ENCODE measurements at places on chromosomes 1 and 21.

- DNase-seq, result no peak
Measured at GRCh38 chr1:115838431-115839028, 2.4 kb downstream of the NHLH2 start.

DNA sequence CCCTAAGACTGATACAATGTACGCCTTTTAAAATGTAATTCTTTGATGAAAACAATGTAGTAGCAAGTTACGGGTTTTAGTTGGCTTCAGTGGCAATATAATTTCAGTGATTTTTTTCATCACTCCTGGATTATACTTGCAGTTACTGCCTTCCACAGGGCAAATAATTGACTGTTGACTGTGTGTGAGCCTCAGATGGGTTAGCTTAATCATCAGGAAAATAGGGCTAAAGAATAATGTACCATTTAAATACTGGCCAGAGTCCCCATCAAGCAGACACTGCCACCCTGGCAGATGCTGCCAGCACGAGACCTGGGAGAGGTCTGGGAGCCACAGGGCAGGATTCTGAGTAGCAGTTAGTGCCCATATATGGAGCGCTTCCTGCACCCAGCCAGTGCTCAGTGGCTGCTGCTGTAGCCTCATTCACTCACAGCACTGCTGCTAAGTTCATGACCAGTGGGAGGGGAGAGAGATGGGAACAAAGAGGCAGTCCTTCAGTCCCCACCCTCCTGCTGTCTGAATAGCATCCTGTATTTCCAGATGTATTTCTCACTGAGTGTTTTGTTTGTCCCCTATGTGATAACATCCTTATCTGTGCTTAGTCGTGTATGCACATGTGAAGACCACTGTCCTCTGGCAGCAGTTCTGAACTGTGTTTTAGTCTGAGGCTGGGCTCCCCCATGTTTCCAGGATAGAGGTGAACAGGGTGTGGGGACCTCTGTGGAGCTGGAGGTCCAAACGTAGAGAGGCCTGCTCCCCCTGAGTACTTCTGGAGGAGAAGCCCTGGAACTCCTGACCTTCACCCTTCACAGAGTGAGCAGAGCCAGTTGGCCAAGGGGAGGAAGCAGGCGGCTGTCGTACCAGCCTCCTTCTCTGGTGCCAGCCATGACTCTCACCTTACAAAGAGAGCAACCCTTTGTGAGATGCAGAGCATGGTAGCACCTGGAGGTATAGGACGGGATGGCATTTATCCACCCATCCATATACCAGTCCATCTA lies 80.4 kb downstream of the ADARB1 start:
- peak; percentile 27 for DNase-seq

- no peak for DNase-seq
Measured at GRCh38 chr21:40235528-40235927, 368.3 kb downstream of the PCP4 start.

GRCh38 chr1:185351734-185352466 lies 34.9 kb upstream of the IVNS1ABP start:
- no peak for DNase-seq

GRCh38 chr1:24952413-24952841 lies 22.4 kb upstream of the RUNX3 start:
- DNase-seq, result no peak

- DNase-seq, result no peak
Measured at GRCh38 chr1:78009836-78010235, 5.1 kb downstream of the DNAJB4 start.

DNA sequence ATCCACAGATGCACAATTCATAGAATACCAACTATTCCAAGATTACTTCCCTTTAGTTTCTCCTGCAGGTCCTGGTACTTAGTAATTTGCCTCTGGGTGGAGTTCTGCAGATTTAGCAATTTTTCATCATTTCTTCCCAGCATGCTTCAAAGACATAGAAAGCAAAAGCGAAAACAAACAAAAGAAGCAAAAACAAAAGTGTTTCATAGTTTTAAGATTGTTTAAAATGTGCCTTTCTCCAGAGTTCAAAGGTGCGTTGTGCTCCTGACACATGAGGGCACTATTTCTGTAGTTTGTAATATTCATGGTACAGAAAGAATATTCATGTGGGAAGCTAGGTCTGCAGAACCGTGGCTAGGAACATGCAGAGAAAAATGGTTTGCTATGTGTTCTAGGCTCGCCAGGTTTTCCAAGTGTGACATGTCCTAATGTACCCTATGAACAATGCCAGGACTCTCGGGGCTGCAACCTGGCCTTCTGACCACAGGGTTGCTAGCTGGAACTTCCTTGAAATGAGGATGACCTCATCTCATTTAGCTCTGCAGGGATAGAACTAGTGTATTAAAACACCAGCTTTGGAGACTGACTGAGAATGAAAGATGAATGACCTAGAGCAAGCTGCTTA lies 30.0 kb upstream of the RCSD1 start:
- peak; percentile 24 for DNase-seq

GRCh38 chr1:20010016-20010415 lies 30.6 kb upstream of the PLA2G2A start:
- no peak for DNase-seq

DNA sequence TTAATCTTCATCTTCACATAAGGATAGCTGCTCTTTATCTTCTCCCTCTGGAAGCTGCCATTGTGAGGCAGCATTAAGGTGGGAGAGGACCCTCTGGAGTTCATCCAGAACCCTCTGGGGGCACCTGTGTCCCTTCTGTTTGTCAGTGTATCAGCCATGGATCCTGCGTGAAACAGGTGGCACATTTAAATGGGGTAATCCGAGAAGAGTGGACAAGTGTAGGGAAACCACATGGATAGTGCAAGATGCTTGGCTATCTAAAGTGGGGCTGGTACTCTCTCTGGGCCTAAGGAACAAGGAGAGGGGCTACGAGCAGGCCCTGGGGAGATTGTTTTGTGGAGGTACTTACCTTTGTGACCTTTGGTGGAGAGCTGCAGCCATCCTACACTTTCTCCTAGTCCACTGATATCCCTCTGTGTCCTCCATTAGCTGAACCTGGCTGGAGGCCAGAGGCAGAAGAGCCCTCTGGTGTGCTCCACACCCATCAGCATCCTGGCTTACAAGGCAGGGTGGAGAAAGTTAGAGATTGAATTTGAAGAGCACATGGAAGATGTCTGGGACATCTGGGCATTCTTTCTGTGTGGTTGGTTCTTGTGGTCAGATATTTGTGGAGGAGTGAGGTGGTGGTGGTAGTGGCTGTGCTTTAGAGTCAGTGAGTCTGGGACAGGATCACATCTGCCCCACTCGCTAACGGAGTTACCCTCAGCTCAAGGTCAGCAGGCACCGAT lies 117.7 kb downstream of the FGGY start:
- DNase-seq, result peak; percentile 12

DNA sequence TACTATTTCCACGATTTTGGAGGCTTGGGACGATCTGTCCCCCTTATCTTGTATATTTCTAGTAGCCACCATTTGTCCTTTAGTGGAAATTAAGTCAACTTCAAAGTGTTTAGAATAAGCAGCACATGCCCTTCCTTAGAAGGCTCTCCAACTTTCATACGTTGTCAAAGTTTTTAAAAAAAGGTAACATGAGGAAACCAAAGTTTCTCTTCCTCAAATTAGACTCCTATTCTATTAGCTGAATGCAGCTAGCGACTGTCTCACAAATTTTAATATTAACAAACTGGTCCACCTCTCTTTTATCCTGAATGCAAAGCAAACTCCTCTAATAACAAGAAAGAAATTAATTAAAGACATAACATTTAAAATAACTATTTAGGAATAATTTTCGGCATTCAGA lies 6.9 kb downstream of the C1orf174 start:
- DNase-seq, result no peak

- no peak for DNase-seq
Measured at GRCh38 chr1:171422511-171422910, 62.8 kb upstream of the PRRC2C start.

- DNase-seq, result no peak
Measured at GRCh38 chr1:186300056-186300455, 75.0 kb downstream of the TPR start.

DNA sequence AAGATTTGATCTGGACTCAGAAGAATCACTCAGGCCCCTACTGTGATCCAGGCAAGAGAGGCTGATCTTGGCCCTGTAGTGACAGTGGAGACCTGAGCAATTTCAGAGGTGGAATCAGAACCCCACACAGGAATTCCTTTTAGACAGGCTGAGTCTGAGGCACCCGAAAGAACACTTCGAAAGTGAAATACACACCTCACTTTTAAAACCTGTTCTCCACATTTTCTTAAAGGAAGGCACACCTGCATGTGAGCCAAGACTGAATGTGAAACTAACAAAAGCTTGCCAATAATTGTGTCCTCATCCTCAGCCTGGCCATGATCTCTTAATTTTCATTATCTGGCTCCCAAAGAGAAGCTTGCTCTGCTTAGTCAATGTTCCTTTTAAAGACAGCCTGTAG lies 32.2 kb downstream of the SIPA1L2 start:
- no peak for DNase-seq

DNA sequence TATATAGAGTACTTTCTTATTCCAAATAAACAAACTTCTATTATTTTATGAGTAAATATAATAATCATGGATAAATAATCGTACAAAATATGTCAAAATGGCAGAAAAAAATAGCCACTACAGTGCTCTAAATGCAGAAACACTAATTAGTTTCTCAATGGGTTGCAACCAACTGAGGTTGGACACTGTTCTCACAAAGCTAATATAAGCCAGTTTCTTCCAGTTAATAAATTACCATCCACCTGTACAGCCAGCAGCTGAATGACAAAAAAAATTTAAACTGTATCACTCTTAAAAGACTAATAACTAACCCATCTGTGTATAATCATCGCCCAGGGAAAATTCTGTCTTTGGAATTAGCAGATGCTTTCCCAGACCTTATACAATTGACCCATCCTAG lies 36.9 kb downstream of the GDAP2 start:
- no peak for DNase-seq

DNA sequence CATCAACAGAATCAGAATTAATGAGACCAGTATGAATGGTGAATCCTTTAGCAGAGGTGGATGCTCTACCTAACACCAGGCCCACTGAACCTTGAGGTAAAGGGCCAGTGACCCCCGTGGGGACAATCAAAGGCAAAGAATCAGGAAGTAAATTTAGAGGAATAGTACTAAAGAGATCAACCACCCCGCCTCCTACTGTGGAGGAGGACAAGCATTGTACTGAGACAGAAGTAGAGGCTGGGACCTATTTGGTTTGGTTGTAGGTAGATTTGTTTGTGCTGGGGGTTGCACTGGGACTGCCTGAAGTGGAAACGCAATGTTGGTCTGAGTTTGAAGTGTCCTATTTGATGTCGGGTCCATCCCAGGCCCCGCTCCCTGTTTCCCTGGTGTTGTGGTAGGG lies 9.5 kb downstream of the CD48 start:
- no peak for DNase-seq

DNA sequence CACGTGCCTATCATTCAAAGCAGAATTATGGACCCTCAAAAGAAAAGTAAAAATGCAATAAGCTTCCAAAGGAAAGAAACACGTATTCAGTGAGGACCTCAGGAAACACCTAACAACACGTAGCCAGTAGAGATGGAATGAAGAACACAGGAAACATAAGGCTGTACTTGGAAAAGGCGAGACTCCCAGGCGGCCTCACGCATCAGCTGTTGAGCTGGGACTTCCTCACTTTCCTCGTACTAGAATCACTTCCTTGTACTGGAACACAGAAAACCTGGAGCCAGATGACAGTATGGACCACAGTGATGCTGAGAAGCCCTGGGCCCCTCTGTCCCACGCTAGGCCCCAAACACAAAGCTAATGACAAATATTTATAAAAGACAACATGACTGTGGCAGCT lies 94.4 kb upstream of the BACE2 start:
- DNase-seq, result no peak

- DNase-seq, result no peak
Measured at GRCh38 chr21:42989816-42990650, 15.7 kb downstream of the PKNOX1 start.

DNA sequence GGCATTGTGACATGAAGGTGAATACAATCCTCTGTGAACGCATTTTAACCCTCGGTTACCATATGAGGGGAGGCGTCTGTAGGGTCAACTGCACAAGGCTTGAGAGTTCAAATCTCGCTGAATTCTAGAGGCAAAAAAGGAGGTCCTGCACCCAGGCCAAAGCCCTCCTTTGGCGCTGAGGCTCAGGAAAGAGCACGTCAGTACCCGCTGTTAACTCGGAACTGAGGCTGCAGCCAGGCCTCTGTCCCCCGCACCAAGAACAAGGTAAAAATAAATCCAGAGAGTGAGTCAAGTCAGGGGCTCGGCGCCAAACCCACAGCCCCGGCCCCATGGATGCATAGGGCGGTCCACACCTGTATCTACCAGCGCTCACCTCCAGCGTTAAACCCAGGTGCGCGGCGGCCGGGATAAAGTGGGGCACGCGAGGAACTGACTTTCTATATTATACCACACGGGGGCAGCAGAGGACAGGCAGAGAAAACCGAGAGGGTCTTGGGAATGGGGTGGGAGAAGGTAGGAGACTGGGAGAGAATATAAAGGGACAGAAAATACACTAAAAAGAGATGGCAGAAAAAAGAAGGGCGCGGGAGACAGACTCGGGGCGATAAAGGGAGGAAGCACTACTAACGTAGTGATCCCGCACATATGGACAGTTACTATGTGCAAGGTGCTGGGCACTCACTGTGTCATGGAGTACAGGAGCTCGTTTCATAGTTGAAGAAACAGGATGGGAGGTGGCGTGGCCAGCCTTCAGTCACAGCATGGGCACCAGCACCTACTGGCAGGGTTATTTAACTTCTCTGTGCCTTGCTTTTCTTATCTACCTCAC lies 54.9 kb downstream of the DMRTA2 start:
- DNase-seq, result no peak

DNA sequence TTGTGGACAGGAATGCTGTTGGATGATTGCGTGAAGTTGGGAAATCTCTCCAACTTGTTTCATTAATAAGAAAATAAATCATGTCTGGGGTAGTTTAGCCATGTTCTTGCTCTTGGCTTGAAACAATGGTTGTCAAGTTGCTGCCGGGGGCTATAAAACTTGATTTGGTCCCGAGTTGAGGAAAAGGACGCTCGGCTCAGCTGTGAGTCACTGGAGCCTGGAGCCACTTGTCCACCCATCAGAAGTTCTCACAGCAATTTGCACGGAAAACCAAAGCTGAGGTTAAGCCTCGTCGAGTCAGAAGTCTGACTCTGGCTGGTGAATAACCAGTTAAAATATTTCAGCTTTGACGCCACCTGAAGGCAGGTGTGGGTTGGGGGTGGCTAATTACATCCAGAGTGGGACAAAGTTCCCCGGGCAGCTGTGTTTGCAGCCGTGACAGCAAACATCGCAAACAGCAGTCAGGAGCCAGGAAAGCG lies 19.7 kb upstream of the RIPK4 start:
- DNase-seq, result no peak

DNA sequence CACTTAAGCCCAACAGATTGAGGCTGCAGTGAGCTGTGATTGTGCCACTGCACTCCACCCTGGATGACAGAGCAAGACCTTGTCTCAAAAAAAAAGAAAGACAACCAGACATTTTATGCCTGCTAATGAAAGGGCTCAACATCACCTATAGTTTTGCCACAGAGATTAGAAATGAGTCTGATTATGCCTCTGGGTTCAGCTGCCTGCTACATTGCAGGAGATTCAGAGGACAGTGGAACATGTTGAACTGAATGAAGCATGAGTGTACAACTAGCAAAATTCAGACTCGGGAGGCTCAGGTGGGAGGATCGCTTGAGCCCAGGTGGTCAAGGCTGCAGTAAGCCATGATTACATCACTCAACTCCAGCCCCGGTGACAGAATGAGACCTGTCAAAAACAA lies 46.0 kb downstream of the EXO1 start:
- DNase-seq, result no peak

All from fibroblast of gingiva (primary cell).